CD4-positive, alpha-beta T cell treated with Interleukin-1 beta for 1 hour (primary cell): ENCODE measurements at places on chromosomes 12 and 14.

DNA sequence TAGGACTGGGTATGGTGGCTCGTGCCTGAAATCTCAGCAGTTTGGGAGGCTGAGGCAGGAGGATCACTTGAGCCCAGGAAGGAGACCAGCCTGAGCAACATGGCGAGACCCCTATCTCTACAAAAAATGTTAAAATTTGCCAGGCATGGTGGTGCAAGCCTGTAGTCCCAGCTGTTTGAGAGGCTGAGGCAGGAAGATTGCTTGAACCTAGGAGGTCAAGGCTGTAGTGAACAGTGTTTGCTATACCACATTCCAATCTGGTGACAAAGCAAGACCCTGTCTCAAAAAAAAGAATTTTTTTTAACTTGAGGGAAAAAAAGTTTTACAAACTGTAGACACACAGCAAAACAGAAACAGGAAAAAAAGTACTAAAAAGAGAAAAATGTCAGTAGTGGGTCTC is 2.3 kb upstream of the MAP3K9 start:
- DNase-seq = no peak

DNA sequence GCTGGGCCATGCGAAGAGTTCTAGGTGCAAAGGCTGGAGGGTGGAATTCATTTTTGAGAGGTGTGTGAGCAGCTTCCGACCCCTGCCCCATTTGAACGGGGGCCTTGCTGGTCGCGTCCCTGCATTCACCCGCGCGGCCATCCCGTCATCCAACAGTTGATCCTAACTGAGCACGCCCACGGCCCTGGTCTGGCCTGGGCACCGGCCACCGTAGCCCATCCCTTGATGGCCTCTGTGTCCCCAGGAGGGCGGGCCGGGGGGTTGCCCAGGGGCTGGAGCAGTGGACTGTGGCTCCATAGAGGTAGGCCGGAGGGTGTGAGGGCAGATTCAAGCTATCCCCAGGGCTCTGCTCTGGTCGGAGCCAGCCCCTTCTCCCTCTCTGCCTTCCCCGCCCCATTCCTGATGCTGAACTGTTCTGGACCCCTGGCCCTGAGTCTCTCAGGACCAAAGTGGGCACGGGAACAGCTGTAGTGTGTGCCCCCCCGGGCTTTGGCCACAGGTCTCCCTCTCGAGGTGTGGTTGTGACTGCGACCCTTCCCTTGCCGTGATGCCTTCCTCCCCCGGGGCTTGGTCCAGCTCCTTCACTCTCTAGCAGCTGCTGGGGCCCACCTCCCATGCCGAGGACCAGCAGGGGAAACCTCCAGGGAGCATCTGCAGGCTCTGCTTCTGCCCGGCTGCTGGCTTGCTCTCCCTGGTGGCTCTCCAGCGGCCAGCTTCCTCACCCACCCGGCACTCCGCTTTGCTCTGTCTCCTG is 9.1 kb downstream of the MEG3 start:
- DNase-seq = no peak

GRCh38 chr12:78863482-78864402 is 832 bp upstream of the SYT1 start:
- no peak for DNase-seq

GRCh38 chr12:129701631-129702101 is 202.2 kb downstream of the TMEM132D start:
- no peak for DNase-seq

DNA sequence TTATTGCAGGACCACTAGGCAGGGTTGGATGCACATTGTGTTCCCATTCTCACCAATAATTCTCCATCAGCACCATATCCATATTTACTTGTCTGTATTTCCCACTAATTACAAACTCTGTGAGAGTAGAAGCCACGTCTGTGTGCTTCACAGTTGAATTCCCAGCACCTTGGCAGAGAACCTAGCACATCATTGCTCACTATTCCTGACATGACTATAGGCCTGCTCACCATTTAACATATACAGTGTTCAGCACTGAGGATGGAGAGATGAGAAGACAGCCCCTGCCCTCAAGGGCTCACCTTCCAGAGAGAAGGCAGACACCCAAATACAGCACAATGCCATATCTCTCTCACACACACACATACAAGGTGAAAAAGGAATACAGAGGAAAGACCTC is 5.0 kb downstream of the DAD1 start:
- no peak for DNase-seq

- no peak for DNase-seq
Measured at GRCh38 chr12:113727651-113728061, 238.5 kb downstream of the RBM19 start.

DNA sequence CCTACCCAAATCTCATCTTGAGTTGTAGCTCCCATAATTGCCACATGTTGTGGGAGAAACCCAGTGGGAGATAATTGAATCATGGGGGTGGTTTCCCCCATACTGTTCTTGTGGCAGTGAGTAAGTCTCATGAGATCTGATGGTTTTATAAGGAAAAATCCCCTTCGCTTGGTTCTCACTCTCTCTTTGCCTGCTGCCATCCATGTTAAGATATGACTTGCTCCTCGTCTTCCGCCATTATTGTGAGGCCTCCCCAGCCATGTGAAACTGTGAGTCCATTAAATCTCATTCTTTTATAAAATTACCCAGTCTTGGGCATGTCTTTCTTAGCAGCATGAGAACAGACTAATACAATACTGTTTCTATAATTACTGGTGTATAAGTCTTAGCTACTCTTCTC is 6.5 kb upstream of the BCAT1 start:
- no peak for DNase-seq
